LNCaP clone FGC (cell line): ENCODE measurements at places on chromosomes 6 and 20.

DNA sequence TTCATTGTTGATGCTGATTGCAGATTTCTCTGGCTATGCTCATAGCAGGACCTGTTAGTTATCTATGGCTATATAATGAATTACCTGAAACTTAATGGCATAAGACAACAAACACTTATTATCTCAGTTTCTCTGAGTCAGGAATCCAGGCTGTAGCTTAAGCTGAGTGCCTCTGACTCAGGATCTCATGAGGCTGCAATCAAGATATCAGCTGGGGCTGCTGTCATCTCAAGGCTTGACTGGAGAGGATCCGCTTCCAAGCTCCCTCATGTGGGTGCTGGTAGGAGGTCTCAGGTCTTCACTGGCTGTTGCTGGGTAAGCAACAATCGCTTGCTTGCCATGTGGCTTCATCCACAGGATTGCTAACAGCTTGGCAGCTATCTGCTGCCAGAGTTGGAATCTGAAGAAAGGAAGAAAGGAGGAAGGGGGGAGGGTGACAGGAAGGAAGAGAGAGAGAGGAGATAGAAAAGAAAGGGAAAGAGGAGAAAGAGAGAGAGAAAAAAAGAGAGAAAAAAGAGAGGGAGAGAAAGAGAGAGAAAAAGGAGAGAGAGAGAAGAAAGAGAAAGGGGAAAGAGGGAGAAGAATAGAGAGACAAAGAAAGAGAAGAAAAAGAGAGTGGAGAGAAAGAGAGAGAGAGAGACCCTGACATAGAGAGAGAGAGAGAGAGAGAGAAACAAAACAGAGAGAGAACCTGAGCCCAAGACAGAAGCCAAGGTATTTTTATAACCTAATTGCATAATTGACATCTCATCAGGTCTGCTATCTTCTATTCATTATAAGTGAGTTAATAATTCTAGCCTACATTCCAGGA is 579.0 kb upstream of the BTBD3 start:
- no peak for DNase-seq

- no peak for DNase-seq
Measured at GRCh38 chr6:117276778-117277316, 11.5 kb downstream of the VGLL2 start.

DNA sequence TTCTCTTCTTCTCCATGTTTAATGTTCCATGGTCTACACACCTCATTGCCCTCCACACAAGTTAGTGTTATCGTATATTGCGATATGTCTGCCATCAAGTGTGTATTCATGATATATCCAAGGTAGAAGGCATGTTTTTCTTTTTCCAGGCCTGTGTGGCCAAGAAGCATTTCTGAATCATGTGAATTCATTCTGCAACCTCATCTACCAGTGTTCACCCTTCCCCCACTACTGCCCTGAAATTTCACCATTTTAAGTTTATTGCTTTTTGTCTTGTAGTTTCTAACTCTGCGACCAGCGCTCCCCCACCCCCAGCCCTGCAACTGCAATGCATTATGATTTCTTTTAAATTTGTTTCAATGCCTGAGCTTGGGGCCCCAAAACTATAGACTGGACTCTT is 618.0 kb upstream of the FLRT3 start:
- no peak for DNase-seq

- DNase-seq: peak; percentile 49
Measured at GRCh38 chr20:44217342-44218092, 6.9 kb upstream of the OSER1 start.

DNA sequence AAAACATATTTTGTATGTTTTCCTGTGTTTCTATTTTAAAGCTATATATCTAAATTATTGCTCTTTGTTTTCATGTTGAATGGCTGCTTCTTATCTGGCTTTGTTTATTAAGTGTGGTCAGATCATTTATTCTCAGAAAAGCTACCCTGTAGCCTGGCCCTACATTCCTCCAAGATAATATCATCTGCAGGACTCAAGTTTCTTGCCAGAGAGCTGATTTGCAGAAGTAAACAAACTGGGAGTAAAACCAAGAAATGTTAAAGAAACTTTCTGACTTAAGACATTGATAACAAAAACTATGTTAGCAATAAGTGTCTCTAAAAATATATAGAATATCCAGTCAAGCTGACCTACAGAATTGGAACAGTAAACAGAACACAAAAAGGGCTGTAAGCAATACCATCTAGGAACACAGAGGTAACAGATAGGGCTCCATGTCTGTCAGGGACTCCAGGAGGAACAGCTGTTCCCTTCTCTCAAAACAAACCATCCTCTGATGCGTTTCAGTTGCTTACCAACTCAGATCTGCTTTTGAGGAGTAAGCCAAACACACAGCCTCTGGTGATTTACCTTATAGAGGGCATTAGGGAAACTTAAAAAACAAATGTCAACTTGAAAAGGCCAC is 17.5 kb upstream of the CEP85L start:
- no peak for DNase-seq

GRCh38 chr6:44258325-44258863 is 1.1 kb upstream of the SLC35B2 start:
- no peak for DNase-seq

DNA sequence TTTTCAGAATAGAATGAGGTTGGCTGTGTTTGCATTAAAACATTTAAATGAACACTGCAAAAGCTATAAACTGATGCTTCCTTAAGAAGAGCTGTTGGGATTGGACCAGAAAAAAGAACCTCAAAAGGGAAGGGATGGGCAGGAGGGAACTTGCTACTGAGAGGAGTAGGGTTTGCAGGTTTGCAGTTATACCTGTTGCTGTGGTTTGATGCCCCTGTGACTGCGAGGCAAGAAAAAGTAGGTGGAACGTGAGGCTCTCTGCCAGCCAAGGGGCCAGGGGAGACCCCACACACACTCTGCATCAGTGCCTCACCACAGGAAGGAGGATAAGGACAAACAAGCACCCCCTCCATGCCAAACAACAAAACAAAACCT is 197.2 kb downstream of the BCAS1 start:
- no peak for DNase-seq

DNA sequence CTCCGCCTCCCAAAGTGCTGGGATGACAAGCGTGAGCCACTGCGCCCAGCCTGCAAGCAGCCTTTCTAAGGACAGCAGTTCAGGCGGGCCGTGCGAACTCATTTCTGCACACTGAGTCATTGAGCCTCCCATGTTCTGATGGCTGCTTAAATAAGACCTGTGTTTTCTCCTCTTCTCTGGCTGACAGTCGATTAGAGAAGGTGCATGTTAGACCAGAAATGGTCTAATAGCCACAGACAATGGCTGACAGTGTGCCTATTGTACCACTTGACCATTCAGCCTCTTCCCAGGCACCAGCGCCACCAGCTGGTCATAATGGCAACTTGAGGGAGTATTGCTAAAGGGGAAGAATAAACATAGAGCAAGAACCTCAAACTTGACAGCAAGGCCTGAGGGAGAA is 6.2 kb downstream of the CST11 start:
- DNase-seq: no peak

DNA sequence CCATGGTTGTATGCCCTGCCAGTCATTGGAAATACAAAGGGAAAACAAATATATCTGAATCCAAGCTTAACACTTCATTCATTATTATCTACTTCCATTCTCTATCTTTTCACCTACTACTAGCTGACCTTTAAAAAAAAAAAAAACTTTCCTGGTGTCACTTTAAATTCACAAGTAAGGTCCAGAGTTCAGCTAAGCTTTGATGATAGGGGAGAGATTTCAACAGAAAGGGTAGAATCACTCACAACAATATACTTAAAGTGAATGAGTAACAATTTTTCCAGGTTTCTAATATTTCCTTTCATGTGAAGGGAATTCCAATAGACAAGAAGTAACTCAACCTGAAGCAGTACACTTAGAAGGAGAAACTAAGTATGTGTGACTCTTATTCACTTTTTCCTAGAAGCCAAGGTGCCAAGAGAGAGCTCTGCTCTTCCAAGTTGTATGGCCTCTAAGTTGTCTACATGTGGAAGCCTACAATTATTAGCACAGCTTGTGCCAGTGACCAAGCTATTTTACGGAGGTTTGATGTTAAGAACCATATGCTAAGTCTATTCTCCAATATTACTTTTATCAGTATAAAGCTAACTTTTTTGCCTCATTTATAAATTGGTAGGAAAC is 371.7 kb downstream of the TENT5A start:
- DNase-seq: no peak

DNA sequence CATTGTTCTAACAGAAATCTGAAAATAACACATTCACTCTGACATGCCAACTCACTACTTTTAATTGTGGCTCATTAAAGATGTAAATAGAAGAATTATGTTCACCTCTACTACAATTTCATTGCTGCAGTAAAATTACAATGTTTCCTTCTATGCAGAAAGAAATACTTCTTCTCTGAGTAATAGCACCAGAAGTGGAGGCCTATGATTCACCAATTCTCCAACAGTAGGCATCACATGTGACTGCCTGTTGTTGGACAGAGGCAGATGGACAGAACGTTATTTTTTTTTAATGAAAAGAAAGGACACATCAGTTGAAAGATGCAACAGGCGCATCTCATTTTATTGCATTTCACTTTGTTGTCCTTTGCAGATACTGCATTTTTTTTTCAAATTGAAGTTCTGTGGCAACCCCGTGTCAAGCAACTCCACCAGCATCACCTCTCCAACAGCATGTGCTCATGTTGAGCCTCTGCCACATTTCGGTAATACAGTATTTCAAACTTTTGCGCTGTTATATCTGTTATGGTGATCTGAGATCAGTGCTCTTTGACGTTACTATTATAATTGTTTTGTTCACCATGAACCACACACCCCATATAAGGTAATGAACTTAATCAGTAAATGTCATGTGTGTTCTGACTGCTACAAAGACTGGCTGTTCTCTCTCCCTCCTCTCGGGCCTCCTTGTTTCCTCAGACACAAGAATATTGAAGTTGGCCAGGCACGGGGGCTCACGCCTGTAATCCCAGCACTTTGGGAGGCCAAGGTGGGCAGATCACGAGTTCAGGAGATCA is 121.4 kb downstream of the ATXN1 start:
- DNase-seq: no peak

GRCh38 chr20:35517125-35517524 is 12.3 kb downstream of the C20orf173 start:
- DNase-seq: no peak

- no peak for DNase-seq
Measured at GRCh38 chr6:1917626-1918371, 308.1 kb downstream of the FOXC1 start.

DNA sequence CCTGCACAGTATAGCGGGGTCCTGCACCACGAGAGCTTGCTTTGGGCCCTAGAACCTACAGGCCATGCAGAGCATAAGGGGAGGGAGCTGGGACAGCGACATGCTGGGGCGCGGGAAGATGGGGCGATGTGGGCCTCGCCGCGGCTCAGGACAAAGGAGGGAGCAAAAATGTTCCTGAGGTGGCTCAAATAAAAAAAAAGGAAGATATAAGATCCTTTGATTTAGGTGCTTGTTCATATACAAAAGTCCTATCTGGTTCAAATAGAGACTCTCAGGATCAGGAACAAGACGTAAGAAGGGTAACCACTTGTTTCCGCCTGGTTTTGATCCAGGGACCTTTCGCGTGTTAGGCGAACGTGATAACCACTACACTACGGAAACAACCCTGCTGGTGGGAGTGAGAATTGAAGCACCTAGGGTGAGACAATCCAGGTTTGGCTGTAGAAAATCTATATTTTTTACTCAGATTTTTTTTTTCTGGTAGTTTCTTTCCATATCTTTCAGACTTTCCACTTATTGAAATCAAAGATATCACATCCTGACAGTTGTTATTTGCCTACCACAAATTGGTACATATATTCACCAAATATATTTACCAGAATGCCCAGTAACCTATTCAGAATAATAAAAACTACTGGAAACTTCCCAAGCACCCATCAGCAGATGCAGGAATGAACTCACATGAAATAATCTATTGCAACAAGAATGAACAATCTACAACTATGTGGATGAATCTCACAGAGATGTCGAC is 177.9 kb upstream of the ZNF184 start:
- no peak for DNase-seq

DNA sequence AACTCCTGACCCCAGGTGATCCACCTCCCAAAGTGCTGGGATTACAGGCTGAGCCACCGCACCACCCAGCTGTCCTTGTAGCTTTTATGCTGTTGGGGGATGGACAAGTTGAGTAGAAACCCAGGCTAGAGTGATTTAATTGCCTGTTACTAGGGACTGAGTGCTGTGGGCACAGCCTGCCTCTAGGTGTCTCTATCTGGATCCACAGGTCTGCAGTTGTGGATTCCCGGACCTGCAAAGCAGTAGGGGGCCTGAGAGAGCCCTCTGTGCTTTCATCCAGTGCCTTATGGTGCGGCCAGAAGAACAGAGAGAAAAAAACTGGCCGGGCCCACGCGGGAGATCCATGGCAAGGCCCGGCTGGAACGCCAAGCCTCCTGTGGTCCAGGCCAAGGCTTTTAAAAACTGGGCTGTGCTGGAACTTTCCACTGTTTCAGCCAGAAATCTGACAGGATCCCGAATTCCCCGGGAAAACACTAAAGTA is 5.2 kb downstream of the SIRPA start:
- no peak for DNase-seq

GRCh38 chr6:44355640-44356039 is 13.2 kb downstream of the SPATS1 start:
- no peak for DNase-seq

GRCh38 chr6:54255886-54256285 is 52.4 kb upstream of the TINAG start:
- DNase-seq: no peak

GRCh38 chr6:28810659-28811053 is 113.1 kb downstream of the TRIM27 start:
- no peak for DNase-seq

- no peak for DNase-seq
Measured at GRCh38 chr6:36324191-36324590, 12.5 kb downstream of the BNIP5 start.

DNA sequence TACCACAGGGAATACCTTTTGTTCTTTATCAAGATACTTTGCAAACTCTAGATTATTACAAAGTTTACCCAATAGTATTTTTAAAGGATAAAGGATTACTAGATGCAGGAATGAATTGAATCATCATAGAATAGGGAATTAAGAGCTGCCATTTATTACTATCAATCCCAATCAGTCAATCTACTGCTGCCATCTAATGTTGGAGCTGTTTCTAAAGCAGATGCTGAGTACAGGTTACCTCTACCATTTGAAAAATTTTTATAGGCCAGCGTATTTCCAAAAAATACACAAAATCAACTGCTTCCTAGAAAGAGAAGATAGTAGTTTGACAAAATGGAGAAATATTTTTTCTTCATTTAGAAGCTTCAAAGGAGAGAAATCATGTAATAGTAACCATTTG is 520.4 kb downstream of the ADGRB3 start:
- no peak for DNase-seq

- DNase-seq: no peak
Measured at GRCh38 chr20:12276011-12276673, 358.4 kb downstream of the BTBD3 start.

DNA sequence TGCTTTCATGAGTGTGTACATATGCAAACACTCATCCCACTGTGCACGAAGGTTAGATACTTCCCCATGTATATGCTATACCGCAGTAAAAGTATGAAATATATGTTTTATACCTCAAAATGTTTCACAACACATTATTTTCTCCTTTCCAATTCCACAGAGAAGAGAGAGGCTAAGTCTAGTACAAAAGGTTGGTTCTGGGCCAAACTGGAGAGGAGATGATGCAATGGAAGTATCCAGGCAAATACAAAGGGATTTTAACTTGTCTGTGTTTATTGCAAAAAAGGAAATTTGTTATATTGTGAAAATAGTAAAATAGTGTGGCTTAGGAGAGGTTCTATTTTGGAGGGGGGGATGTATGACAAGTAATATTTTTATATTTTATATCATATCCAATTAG is 112.6 kb downstream of the PLCB1 start:
- no peak for DNase-seq
